ENCODE measurements at places on chromosomes 12 and 14.

GRCh38 chr12:24996102-24996797 is 47.3 kb upstream of the BCAT1 start:
- DNase-seq: no peak

GRCh38 chr12:27936196-27936595 is 36.3 kb downstream of the PTHLH start:
- DNase-seq: no peak

GRCh38 chr12:45644541-45644940 is 85.0 kb upstream of the ARID2 start:
- DNase-seq: no peak

GRCh38 chr12:95723693-95724384 is 66.7 kb downstream of the NTN4 start:
- no peak for DNase-seq

DNA sequence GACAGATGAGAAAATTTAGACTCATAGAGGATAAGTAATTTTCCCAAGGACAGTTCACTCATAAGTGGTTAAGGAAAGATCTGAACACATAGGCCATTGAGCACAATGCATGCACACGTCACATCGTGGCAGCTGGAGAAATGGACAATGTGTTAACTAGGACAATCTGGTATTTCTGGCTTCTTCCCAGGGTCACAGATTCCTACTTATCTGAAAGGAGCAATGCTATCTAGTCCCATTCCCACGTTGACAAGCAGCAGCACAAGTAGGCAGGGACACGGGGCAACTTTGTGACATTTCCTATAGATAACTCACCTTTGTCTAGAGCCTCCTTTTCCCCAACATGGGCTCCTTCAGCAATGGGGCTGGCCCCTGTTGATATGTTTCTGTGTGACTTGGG is 6.7 kb upstream of the CMAS start:
- no peak for DNase-seq

GRCh38 chr14:86675059-86675458 is 1145.1 kb downstream of the FLRT2 start:
- no peak for DNase-seq
